ENCODE measurements at places on chromosomes 3 and 15. TPM values are rescaled to one million over a fixed set of nuclear protein-coding genes. Genes with fewer than 3 reads are reported as not detected.

GRCh38 chr3:190614226-190615059, 100.6 kb downstream of the IL1RAP start:
- DNase-seq: no peak

DNA sequence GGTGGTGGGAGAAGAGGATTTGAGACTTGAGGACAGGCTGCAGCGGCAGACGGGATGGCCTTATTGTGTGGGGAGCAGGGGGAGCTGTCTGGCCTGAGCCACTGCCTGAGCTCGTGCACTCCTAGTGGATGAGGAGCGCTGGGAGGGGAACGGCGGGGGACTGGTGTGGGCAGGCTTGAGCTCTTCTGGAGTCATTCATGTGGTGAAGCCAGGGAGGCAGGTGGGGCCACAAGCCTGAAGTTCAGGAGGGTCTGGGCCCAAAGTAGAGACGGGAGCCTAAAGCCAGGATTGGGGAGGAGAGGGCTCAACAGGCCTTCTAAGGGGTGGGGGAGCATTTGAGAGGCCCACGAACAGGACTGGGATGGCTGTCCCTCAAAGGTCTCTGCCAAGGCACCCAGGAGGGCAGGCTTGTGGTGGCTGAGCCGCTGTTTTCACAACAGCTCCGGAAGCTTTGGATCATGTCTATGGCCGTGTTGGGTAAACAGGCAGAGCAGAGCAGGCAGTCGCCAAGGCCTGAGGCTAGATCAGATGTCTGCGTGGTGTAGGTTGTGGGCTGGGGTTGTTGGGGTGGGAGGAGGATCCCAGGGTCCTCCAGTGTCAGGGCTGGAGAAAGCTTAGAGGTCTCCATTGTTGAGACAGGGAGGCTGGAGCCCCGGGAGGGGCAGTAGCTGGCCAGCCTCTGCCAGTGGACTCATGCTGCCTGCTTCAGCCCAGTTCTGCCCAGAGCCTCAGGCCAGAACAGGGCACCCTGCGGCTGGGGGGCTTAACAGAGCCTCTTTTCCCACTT, 8.2 kb downstream of the PRKCD start:
- DNase-seq: peak; percentile 37

CDCP1 gene
- total RNA-seq: not detected

GRCh38 chr3:18425641-18426257, 610 bp upstream of the SATB1 start:
- no peak for DNase-seq

DNA sequence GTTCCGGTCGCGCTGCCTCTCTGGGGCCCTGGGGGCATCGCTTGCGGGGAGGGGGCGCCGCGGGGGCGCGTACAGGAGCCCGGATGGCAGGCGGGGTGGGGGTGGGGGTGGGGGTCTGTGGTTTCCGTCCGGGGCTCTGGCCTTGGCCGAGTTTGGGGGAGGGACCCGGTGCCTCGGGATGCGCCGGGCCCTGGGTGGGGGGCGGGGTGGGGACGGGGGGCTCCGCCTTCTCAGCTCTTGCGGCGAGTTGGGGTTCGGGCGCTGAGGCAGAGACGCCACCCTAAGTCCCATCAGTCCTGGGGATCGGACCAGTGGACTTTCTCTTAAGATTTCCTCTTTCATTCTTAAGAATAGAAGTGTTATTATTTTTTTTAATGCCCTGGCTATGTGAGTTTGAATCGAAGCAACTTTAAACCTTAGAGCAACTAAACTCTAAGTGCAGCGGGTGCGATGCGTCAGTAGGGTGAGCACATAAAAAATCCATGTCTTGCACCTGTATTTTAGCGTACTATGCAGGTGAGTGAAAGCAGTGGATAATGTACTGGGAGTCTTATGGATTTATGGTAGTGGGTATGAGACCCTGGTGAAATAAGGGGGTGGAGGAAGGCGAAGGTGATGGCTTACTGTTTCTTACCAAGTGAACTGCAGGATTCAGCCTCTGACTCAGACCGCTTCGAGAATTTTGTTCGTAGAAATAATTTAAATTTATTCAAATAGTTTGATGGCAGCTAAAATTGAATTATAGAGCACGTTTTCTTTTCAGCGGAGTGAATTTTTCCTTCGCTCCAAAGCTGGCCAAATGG, 762 bp downstream of the CTNNB1 start:
- peak; percentile 80 for DNase-seq

DNA sequence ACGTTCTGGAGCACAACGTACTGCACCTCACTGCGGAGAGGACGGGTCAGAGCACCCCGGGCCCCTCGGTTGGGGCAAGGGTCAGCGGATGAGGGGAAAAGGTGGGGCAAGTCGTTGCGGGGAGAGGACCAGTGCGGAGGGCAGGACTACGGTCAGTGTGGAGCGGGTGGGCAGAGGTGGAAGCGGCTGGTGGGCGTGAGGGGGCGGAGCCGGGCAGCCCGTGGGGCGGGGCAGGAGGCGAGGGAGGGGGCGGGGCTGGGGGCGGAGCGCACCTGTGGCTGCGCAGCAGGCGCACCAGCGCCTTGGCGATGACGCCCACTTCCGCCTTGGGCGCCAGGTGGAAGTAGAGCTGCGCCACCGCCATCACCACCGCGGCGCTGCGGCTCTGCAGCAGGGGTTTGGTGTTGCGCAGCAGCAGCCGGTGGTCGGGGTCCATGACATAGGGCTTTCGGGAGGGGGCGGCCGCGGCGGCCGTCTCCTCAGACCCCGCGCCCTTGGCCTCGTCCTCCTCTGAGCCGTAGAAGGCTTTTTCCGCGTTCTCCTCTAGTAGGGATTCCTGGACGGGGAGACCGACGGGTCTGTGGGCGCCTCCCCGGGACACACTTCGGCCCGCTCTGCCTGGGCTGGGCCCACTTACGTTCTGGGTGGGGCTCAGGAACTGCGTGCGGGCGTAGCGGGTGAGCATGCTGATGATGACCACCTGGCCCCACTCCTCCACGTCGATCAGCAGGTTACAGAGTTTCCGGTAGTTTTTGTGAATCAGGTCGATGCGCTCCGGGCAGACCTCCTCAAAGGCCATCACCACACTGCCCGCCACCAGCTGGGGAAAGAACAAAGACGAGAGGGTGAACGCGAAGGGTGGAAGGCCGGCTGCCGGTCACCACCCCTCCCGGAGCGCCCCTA, 29.2 kb downstream of the AP3B2 start:
- peak; percentile 64 for DNase-seq

COL6A5 gene
- total RNA-seq: not detected

DNA sequence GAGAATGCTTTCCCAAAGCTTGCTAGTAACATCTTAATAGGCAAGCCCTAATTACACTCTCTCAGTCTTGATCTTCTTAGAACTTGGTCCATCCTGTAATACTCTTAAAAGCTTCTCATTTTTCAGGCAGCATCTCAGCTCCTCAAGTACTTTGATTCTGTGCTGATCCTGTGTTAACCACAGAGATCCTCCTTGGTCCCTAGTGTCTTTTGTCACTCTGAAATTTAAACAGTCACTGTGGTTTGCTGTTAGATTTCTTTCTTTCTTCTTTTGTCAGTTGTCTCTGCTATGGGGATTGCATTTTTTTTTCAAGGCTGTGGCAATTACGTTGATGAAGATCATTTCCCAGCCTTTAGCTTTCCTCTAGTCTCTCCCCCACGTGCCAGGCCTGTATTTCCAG, 26.0 kb upstream of the UBE3A start:
- DNase-seq: no peak
